ENCODE measurements at places on chromosomes 16 and 17.

DNA sequence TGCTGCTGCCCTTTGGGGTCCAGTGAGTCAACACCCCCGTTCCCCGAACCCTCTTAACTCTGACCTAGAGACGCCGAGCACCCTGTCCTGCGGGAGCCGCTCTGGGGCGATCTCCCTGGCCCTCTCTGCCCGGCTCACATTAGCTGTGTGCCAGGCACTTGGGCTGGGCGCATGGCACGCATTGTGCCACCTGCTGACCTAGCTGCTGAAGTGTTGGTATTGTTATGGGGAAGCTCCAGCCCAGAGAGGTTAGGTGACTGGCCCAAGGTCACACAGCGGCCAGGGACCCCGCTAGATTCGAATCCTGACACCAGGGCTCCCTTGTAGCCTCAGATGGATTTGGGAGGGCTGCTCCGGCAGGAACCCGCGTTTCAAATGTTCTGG is 1.1 kb downstream of the HSD17B1 start:
- no peak for DNase-seq

GRCh38 chr17:29749045-29749825 is 126.5 kb upstream of the CORO6 start:
- DNase-seq, result no peak

DNA sequence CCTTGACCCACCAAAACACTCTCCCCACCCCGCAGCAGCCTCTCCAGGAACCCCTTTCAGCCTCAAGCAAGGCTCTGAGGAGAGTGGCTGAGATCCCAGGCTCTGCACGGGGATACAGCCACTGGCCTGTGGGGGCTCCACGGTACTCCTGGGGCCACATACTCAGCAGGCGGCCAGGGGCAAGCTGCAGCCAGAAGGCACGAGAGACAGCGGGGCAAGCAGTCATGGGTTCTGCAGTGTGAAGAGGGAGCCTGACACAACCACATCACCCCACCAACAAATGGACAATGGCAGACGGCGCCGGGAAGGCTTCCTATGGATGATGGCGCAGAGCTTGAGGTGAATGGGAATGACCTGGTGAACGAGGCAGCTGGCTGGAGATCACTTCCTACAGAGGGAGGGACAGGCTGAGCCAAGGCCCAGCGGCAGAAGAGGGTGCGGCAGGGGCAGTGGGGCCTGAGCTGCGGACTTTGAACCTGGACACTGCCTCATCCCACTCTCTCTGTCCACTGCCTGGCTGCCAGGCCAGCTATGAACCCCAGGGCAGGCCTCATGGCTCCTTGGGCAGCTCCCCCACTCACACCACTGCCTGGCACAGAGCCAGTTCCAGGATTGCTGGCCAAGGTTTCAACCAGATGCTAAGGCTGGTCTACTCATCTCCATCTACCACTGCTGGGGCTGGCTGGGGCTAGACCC is 10.8 kb upstream of the BCAR1 start:
- no peak for DNase-seq

DNA sequence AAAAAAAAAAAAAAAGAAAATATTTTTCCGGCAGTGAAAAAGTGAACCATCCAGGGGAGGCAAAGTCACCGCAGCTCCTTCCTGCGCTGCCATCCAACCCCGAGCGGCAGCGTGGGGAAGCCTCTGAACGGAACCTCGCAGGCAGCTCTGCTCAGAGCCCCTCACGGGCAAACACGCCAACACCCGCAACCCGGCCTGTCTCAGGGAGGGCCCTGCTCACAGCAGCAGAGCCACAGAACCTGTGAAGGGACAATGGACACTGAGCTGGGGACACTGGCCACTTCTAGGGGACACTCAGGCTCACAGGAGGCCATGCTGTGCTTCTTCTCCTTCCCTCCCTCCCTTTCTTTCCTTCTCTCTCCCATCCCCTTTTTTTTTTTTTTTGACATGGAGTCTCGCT is 21.4 kb upstream of the APRT start:
- DNase-seq, result no peak

DNA sequence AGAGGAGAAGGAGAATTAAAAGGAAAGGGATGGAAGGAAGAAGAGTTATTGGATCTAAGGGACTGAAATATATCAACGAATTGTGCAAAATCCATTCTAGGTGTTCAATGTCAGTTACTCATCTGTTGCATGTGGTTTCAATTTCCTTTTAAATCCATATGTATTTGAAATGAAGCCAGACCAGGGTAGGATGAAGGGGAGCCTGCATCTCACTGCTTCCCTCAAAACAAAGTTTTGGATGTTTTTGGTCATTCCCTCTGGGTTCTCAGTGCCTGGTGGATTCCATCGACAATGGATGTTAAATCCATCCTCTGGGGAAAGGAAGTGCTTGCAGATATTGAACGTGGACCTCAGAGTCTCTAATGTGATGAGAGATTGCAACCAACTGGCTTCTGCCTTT is 103.5 kb upstream of the XYLT1 start:
- DNase-seq, result no peak

GRCh38 chr16:84312783-84313382 is 18.2 kb downstream of the WFDC1 start:
- no peak for DNase-seq

- no peak for DNase-seq
Observed at GRCh38 chr16:84379008-84379708, 10.8 kb downstream of the ATP2C2 start.

Data from activated T-cell treated with anti-CD3 and anti-CD28 coated beads, Interleukin-2, amount 50 U/mL, for 1 hour (primary cell).